Stimulated activated CD8-positive, alpha-beta memory T cell treated with anti-CD3 and anti-CD28 coated beads, Interleukin-15, amount 100 ng/mL, for 24 hours (primary cell): ENCODE measurements at places on chromosomes 2 and 18.

GRCh38 chr2:121088251-121089165 is 196.5 kb downstream of the TFCP2L1 start:
- no peak for DNase-seq

- no peak for DNase-seq
Observed at GRCh38 chr18:390741-391478, 109.6 kb downstream of the COLEC12 start.

DNA sequence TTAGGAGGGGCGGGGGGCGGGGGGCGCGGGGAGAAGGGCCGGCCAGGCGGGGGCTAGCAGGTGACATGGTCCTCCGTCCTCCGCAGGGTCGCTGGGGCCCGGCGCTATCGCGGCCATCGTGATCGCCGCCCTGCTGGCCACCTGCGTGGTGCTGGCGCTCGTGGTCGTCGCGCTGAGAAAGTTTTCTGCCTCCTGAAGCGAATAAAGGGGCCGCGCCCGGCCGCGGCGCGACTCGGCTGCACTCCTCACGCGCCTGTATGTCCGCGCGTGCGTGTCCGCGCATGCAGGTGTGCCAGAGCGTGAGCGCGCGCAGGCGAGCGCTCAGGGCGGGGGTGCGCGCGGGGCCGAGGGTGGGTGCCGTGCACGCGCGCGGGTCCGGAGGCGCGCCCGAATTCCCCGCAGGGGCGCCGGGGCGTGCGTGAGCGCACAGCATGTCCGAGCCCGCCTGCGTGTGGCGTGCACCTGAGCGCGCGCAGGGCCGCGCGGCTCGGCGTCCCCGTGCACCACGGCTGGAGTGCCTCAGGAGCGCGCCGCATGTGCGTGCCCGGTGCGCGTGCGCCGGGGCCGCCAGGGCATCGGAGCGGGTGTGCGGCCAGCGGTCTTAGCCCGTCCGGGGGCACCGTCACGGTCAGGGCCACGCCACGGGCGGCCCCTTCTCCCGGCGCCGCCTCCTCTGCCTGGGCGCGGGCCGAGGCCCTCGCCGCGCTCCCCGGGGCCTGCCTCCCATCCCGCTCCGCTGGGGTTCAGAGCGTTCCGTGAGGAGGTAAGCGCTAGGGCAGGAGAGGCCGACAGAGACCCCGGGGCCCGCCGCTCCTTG is 6.3 kb downstream of the SNORC start:
- DNase-seq: no peak

- DNase-seq: no peak
Observed at GRCh38 chr2:148570989-148571388, 73.6 kb upstream of the EPC2 start.

DNA sequence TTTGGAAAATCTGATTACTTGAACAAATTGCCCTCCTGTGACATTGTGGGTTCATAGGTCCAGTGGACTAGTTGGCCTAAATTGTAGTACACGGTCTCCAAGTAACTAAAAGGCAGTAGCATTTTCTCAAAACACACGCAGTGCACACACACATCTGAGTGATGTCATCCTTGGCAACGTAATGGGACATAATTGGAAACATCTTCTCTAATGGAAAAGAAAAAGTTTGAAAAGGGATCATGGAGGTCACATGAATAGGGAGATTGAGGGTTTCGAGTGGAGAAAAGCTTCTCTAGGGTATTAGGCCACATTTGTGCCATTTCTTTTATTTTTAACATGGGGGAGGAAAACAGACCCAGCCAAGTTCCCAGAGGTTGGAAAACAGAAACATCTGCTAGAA is 93.3 kb downstream of the MAP4K4 start:
- no peak for DNase-seq

DNA sequence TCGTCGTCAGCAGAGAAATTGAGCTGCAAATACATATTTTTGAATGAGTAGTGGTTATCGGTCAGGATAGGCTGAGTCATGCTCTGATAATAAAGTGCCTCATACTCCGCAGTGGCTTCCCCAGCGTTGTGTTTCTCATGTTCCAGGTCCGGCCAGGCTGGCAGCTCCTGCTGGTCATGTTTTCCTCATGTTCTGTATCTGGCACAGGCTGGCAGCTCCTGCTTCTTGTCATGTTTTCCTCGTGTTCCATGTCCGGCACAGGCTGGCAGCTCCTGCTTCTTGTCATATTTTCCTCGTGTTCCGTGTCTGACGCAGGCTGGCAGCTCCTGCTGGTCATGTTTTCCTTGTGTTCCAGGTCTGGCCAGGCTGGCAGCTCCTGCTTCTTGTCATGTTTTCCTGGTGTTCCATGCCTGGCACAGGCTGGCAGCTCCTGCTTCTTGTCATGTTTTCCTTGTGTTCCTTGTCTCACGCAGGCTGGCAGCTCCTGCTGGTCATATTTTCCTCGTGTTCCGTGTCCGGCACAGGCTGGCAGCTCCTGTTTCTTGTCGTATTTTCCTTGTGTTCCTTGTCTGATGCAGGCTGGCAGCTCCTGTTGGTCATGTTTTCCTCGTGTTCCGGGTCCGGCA is 148.9 kb downstream of the ATP9B start:
- DNase-seq: no peak

- DNase-seq: no peak
Observed at GRCh38 chr2:143296089-143296488, 166.9 kb downstream of the ARHGAP15 start.

GRCh38 chr2:129492548-129492947 is 486.9 kb upstream of the RAB6C start:
- no peak for DNase-seq

- DNase-seq: no peak
Observed at GRCh38 chr2:205235434-205235833, 446.9 kb upstream of the NRP2 start.

- no peak for DNase-seq
Observed at GRCh38 chr2:17550907-17551306, 10.4 kb downstream of the VSNL1 start.

- no peak for DNase-seq
Observed at GRCh38 chr2:3446381-3446780, 66.9 kb downstream of the TRAPPC12 start.

GRCh38 chr2:50295596-50295995 is 736.3 kb downstream of the NRXN1 start:
- DNase-seq: no peak

- no peak for DNase-seq
Observed at GRCh38 chr2:41414486-41415230, 633.2 kb upstream of the PKDCC start.
